ENCODE measurements at places on chromosomes 12 and 14.

DNA sequence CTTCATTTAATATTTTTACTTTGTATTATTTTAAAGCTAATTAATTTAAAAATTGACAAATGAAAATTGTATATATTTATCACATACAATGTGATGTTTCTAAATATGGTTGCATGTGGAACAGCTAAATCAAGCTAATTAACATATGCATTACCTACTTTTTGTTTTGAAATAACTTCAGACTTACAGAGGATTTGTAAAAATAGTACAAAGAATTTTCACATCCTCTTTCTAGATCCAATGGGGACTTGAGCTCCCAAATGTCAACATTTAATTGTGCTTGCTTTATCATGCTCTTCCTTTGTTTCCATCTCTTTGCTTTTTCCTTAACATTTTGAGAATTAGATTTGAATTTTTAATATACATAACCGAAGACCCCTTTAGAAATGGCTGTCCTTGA, 6.6 kb downstream of the DCD start:
- DNase-seq, result no peak

DNA sequence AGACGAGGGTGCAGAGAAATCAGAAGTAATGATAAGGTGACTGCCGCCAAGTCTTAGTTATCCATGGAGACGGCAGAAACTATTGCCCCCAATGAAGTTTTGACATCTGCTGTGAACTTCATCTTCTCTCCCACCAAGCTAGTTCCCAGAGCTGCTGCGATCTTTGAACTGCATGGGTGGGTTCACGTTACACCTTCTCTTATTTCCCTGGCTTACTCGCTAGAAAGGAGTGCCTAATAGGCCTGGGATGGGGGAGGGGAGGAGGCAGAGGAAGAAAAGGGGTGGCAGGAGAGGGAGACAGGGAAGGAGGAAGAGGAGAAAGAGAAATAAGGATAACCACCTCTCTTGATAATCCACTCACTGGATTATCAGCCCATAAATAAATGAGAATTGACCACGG, 157.1 kb downstream of the NTF3 start:
- DNase-seq, result no peak

- DNase-seq, result no peak
Measured at GRCh38 chr12:12837813-12838153, 24.6 kb downstream of the DDX47 start.

DNA sequence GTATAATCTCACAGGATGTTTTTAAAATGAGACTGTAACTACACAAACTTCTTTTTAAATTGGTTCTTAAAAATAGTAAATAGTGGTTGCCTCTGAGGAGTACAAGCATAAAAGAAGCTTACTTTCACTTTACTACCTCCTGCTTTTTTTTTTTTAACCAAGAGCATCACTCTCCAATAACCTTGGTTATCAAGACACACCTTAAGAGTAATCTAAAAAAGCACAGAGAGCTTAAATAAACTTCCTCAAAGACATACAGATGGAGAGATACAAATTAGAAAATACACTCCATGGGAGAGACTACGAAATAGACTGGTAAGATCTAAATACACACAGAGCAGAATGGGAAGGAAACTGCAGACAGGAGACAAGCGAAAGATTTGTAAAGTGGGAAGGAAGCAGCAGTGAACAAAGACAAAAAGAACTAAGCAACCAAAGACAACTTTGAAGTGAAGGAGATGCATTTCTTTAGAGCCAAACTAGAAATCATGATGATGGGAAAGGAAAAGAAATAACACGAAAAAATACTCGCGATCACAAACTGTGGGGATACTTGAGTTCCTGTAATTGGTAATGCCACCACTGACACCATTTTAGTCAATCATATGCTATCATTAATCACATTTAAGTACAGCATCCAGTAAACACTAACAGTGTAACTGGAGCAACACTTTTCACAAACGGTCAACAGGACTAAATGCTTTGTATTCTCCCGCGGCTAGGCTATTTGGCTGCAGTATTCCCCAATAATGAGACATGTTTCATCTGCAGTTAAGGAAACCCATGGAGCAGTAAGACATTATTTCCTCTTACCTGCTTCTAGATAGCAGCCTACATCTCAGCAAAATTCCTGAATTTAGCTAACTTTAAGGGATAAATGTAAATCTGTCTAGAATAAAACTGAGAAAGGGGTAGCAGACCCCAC, 8.2 kb downstream of the SINHCAF start:
- no peak for DNase-seq

GRCh38 chr12:1115484-1116231, 124.6 kb downstream of the ERC1 start:
- no peak for DNase-seq

DNA sequence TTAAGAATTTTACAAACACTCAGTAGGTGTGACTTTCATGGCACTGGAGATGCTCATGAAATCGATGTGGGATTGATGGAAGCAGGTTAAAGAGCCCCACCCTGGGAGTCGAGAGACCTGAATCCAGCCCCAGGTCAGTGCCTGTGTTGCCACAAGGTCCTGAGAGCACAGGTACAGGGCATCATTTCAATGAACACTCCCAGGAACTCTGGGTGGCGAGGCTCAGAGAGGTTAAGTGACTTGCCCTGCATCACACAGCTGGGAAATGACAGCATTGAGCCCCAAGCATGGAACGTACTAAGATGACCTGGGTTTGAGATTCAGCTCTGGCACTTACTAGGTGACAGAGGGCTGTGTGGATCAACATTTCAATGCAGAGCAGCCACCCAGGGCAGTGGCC, 98.2 kb downstream of the CMKLR1 start:
- DNase-seq, result no peak

- no peak for DNase-seq
Measured at GRCh38 chr12:81610955-81611889, 147.9 kb downstream of the PPFIA2 start.

- DNase-seq, result no peak
Measured at GRCh38 chr12:66852091-66852490, 173.2 kb upstream of the GRIP1 start.

DNA sequence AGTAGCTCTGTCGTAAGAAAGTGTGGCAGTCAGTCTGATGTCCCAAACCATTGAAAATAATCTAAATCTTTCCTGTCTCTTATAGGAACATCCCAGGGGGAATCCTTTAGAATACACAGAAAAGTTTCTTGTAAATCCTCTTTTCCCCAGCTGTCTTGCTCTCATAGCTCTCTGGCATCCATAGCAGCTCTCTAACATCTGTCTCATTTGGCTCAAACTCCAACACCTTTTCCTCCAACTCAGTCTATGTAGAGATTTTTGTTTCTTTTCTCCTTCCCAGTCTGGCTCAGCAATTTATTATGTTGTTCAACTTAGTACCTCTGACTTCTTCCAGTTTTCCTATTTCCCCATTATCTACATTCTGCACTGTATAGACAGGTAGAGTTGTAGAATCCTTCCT, 84.4 kb upstream of the NEDD1 start:
- DNase-seq, result no peak

DNA sequence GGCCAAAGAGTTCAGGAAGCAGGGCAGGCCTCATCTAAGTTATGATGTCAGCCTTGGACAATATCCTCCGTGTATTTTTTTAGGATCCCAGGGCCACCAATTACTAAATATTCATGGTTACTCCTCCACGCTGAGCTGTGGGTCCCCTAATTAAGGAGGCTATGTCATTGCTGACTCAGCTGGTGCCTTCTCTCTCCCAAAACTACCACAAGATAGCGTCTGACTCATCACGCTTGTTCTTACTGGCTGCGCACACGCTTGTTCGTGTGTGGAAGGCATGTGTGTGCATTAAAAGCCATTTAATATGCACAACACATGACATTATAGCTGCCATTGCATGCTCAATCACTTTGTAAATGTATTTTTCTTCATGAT, 78.3 kb downstream of the GSC start:
- DNase-seq, result no peak

Measured in mucosa of descending colon (tissue), 3 donors.